Activated T-helper 1 cell treated with Interleukin-2 at 50 U/mL for 16 hours (primary cell): ENCODE measurements at places on chromosomes 1 and 21.

DNA sequence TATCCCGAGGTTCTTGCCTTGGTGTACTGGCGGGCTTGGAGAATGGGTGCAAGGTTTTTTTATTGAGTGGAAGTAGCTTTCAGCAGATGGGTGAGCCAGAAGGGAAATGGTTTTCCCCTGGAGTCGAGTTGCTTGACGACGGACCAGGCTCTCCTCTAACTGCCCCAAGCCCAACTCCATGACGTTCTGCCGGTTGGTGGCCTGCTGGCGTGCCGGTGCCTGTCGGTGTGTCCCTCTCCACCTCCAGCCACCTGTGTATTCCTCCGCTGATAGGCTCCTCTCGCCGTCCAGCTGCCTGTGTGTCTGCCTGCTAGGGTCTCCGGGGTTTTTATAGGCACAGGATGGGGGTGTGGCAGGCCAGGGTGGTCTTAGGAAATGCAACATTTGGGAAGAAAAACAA is 34.3 kb upstream of the PTGFRN start:
- DNase-seq: no peak

- no peak for DNase-seq
These were observed 8.6 kb upstream of the RERE start for GRCh38 chr1:8825985-8826481.

DNA sequence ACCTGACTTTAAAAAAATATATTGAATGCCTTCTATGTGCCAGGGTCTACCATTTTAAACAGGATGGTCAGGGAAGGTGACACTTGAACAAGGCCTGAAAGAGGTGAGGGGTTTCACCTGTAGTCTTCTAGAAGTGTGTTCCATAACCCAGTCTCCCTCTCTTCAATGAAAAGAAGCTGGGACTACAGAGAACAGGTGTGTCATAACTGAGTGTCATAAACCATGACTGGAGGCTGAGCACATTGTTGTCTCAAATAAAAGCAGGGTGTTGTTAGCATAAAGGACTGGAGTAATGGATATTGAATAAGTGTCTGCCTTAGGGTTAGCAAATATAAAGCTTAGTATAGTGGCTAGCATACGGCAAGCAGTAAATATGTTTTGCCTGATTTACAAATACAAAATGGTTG is 65.4 kb downstream of the SYDE2 start:
- no peak for DNase-seq

DNA sequence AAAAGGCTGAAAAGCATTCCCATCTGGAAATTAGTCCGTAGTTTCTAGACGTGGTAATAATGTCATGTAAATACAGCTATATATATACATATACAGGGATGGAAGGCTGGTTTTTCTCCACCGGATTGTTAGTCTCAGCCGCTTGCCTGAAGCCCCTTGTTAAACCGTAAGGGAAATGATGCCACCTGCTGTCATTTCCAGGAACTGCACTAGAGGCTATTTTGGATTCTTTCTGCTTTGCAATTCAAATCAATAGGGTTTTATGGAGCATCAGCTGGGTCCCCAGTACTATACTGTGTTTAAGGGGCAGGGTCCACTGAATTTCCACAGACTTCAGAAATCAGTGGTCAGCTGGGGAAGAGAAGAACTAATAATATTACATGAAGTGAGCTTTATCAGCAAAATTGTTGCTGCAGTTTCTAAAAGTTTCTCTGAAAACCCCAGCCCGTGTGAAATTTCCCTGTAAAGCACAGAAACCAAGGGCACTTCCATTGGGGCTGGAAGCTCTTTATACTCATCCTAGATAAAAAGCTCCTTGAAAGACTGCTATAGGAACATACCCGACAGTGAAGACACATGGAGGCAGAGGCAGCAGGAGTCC is 33.8 kb upstream of the MPZL1 start:
- DNase-seq: peak; percentile 52
